Right hindlimb (tissue), 1 donor: ENCODE measurements at places on chromosomes 4 and X.

DNA sequence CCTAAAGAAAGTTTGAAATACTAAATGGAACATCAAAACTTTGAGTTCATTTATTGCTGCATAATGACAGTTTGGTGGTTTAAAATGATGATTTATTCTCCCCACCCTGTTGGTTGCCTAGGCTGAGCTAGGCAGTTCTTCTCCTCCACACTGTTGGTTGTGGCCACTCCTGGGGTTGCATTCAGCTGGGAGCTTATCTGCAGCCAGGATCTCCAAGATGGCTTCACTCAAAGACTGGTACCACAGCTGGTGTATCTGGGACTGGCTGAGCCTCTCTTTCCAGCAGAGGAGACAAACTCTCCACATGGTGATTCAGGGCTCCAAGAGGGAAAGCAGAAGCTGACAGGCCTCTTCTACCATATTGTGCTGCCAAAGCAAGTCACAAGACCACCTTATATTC, 33.1 kb downstream of the MSL3 start:
- DNase-seq, result no peak

GRCh38 chr4:77865259-77865658, 2.6 kb downstream of the MRPL1 start:
- DNase-seq, result no peak

DNA sequence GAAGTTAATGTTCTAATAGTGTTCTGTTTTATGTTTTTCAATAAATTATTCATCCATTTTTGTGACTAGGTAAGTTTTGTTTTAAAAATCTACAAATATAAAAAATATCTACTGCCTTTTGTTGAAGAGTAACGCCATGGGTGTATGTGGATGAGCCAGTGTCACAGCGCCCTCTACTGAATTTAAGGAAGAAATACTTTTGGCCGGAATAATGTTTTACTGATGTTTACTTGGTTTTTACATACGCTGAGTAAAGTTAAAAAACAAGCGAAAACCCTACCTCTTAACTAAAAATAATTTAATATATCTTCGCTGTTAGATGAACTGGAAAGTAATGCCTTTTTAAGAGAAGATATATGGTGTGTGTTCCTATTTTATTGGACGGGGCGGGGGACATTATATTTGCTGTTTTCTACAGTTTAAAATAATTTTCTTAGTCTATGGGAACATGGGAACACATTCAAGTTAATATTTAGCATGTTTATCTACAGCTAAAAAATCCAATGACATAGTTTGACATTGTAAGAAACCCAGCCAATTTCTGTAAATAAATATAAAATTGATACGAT, 86.1 kb downstream of the CPE start:
- DNase-seq, result no peak

- no peak for DNase-seq
Measured at GRCh38 chrX:18448416-18448815, 23.0 kb downstream of the CDKL5 start.

GRCh38 chr4:15436513-15436912, 8.7 kb downstream of the C1QTNF7 start:
- peak; percentile 45 for DNase-seq

DNA sequence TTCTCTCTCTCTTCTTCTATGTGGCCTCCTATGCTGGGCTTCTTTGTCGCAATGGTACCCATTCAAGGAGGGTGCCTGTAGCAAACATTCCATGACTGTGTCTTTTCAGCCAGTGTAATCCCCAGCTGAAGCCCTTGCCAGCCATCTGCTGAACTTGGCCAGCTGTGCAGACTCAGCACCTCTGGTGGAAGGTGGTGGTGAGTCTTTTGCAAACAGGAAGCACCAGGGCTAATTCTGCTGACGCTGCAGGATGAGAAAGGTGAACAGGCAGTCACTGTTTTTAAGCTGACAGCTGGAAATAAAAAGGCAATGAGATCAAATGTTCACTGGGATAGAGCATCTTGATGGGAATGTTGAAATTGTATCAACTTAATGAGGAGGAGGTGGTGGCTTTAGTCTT, 298.7 kb upstream of the CLNK start:
- peak; percentile 41 for DNase-seq

DNA sequence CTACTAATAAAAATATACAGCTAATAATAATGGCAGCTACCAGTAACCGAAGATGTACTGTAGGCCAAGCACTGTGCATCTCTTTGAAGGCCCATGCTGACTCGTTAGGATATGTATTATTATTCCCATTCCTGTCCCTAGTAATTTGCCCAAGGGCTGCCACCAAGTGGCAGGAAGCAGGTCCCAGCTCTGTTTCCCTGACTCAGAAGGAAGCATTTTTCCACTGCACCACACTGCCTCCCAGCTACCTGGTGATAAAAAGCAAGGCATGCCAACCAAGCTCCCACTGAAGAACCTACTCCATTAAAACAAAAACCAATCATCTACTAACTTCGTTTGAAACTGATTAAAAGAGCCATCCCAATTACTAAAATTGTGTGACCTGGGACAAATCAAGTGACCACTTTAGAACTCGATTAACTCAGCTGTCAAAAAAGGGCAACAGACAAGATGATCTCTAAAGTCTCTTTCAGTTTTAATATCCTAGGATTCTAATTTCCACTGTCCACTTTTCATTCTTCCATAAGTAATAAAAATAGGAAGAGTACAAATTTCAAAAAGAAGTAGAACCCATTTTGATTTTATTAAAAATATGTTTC, 24.3 kb upstream of the PGM2 start:
- peak; percentile 48 for DNase-seq

GRCh38 chr4:122803788-122804208, 22.8 kb upstream of the FGF2 start:
- DNase-seq, result no peak

DNA sequence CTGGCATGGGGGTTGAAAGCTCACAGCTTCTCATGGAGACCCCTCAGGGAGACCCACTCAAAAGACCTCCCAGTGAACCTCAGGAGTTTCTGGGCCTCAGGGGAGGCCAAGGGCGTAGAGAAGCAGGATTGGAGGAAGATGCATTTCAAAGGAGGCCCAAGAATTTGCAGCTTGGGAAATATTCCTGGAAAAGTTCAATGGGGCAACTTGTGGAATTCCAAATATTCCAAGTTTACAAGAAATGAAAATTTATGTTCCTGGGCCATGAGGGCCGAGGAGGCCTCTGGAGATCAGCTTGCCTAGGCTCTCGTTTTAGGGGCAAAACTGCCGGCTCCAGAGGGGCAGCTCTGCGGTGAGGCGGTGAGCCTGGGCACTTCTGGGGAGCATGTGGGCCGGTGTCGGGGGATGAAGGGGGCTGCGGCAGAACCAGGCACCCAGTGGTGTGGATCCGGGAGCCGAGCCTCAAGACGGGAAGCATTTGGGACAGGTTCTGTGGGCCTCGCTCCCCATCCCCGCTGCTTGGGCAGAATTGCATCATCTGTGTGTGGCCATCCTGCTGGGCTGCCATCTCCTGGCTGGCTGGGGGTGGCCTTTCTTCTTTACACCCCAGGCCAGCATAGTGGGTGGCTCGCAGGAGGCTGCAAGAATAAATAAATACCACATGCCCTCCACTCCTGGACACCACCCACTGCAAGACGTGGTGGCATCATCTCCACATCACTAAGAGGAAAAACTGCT, 54.6 kb upstream of the GPR78 start:
- DNase-seq, result peak; percentile 10

DNA sequence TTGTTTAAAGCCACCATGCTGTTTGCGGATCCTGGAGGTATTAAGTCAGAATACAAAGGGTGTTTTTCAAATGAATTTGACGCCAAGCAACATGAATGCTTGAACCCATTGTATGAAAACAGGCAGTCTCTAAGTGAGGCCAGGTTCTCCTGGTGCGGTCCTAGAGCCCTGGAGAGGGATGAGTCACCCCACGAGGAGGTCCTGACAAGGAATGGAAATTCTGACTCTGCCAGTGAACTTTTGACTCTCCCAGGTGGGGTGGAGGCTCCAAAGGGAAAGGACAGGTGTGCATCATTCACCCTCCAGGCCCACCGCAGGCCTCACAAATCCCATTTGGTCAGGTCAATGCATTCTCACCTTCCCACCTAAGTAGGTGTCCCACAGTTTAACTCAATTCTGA, 1.5 kb downstream of the TRIM2 start:
- no peak for DNase-seq

DNA sequence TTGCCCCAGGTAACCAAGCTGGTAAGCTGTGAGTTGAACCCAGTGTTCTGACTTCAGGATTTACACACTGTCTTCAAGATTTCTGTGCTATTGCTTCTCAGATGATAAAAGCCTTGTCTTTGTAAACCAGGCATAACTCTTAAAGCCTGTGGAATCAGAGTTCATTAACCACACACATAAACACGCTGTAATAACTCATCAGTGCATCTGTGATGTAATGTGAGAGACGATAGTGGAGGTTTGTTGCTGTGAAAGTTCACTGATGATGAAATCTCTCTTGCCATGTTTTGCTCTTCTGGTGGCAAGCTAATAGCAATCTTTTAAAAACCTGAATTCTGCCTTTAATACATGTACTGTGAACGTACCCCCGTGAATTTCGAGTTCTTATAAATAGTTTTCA, 41.5 kb downstream of the CLCN4 start:
- DNase-seq, result no peak

GRCh38 chr4:177879851-177880250, 437.6 kb upstream of the AGA start:
- DNase-seq, result no peak

- no peak for DNase-seq
Measured at GRCh38 chr4:73648478-73648877, 28.2 kb upstream of the RASSF6 start.

- no peak for DNase-seq
Measured at GRCh38 chrX:119759248-119759766, 919 bp downstream of the SOWAHD start.

- DNase-seq, result no peak
Measured at GRCh38 chrX:120305531-120306141, 5.6 kb downstream of the TMEM255A start.

- no peak for DNase-seq
Measured at GRCh38 chrX:72604705-72605104, 32.1 kb upstream of the HDAC8 start.

GRCh38 chr4:174218127-174218790, 65.2 kb downstream of the FBXO8 start:
- no peak for DNase-seq

- DNase-seq, result peak; percentile 80
Measured at GRCh38 chrX:65587616-65588526, 53.3 kb upstream of the LAS1L start.

DNA sequence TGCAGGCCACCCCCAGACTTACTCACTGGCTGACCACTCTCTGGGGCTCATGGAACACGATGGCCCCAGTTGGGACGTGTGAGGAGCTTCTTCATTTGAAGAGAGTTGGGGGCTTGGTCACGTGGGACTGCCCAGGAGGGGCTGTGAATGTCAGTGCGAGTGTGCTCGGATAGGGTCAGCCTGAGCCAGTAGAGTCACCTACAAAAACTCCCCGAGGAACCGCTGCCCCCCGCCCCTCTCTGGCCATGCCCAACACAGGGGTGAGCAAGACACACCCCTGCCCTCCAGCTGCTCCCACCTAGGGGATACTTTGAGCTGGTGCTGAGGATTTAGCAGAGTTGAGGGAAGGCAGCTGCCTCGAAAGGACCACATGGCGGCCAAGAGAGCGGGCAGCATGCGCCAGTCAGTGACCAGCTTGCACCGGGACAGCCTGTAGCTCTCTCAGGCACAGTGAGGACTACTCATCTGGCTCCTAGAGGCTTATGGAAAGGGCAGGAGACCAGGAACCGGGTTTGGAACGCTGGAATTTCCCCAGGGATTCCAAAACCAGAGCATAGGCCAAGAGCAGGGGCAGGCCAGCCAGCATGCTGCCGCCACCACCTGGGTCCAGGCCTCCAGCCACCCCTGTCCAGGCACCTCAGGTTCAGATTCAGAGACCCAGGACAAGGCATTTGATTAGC, 8.4 kb downstream of the PNMA6E start:
- DNase-seq, result no peak

- no peak for DNase-seq
Measured at GRCh38 chrX:153592966-153593688, 5.8 kb downstream of the CCNQ start.

DNA sequence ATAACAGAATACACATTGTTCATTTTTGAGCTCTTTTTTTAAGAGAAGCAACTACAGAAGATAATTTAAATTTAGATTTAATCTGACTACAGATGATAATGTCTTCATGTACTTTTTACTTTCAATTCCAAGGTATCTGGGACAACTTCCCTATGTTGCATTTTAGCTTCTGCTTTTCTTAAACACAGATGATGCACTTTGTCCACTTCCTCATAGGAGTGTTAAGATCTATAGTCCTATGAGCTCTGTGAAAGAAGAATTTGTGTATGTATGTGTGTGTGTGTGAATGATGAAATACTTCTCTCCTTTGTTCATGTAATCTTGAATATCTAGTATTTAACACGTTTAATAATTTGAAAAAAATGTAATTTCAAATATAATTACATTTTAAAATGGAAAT, 5.3 kb upstream of the FHIP1A start:
- no peak for DNase-seq

DNA sequence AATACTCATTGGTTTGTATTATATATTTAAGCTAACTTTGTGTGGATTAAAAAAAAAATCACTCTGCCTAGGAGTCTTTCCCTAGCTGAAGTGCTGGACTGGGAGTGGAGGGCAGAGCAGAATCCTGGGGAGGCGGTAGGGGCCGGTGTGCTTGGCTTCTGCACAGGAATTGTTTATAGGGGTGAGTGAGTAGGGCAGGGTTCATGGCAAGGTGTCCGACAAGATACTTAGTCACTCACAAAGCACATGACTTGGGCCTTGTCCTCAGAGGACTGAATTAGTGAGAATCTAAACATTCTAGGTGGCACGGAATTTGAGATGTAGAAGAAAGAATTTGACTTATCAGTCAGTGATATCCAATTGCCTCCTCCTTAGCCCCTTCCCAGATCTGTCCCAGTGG, 32.2 kb downstream of the FNIP2 start:
- DNase-seq, result no peak

GRCh38 chr4:69330345-69331047, 50.2 kb downstream of the UGT2B28 start:
- no peak for DNase-seq

DNA sequence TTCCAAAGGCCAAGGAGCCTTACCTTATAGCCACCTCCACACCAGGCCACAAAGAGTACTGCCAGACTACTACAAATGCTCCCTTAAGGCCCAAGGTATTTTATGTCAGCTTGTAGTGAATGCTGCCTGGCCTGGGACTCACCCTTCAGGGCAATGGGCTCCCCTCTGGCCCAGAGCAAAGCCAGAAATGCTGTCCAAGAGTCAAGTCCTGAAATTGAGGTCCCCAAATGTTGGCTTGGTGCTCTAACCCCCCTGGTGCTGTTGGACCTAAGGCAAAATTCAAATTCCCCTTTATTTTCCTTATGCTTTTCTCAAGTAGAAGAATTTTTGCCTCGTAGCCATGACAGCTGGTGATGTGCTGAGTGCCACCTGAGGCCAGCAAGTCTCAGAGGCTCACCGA, 1354.3 kb upstream of the DIAPH2 start:
- no peak for DNase-seq

- peak; percentile 56 for DNase-seq
Measured at GRCh38 chrX:118508635-118509034, 13.0 kb downstream of the DOCK11 start.

GRCh38 chr4:88333741-88334405, 44.8 kb upstream of the HERC6 start:
- DNase-seq, result no peak

- DNase-seq, result peak; percentile 23
Measured at GRCh38 chrX:110125446-110126162, 122.7 kb downstream of the TMEM164 start.
